Transverse colon (tissue), 4 donors: ENCODE measurements at places on chromosomes 5 and 9. TPM values are rescaled to one million over a fixed set of nuclear protein-coding genes. Genes with fewer than 3 reads are reported as not detected.
A peak's percentile ranks its signal among the peaks of the same experiment; 100 is the strongest.

DNA sequence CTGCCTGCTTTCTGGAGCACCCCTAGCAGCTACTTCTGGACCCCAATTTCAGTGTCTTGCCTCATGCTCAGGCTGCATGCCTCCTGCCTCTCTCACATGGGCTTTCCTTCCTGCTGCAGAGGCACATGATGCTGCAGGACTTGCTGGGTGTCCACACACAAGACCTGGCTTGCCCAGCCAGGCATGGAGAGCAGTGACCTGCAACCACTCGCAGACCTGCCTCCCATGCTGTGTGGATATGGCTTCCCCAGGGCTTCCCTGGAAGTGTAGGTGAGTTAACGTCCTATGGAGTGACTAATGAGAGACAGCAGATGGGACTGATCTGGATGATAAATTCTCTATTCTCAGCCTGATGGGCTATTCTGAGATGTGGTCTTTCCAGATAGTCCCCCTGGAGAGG, 53.2 kb upstream of the SMIM32 start:
- H3K4me1 ChIP-seq = no peaks in the 10 kb centered on the region
- no peaks in the 10 kb centered on the region for H3K36me3 ChIP-seq
- H3K27me3 ChIP-seq = no peaks in the 10 kb centered on the region
- H3K4me3 ChIP-seq = no peak overlapping the region
- H3K27ac ChIP-seq = no peak overlapping the region
- DNase-seq = no peak

DNA sequence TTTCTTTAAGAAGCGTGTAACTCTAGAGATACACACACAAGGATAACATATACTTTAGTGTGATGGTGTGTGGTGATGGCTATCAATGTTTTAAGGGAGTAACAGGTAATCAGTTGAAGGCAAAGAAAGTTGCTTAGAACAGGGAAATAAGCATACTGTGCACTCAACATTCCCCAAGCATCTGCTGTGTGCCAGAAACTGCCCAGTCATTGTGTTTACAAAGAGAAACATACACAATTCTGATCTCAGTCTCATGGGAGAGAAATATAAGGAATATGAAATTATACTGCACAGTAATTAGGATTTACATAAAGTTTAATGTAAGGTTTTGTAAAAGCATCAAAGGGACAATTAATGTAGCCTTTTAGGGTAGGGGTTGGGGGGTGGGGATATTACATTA, 224.1 kb upstream of the TYRP1 start:
- no peaks in the 10 kb centered on the region for H3K36me3 ChIP-seq
- no peak overlapping the region for H3K4me3 ChIP-seq
- no peak overlapping the region for H3K27ac ChIP-seq
- no peaks in the 10 kb centered on the region for H3K4me1 ChIP-seq
- no peak for DNase-seq
- H3K27me3 ChIP-seq = no peaks in the 10 kb centered on the region

- H3K27ac ChIP-seq = peak overlapping the region; percentile 64
- peak; percentile 40 for DNase-seq
- peaks cover 4% of the 10 kb centered on the region for H3K4me1 ChIP-seq
Measured at GRCh38 chr5:78677777-78678668, 29.5 kb upstream of the LHFPL2 start.

GRCh38 chr9:112179816-112180215, 4.7 kb upstream of the SUSD1 start:
- H3K4me3 ChIP-seq = no peak overlapping the region
- peaks cover 14% of the 10 kb centered on the region for H3K4me1 ChIP-seq
- no peak for DNase-seq
- H3K27ac ChIP-seq = no peak overlapping the region
- no peaks in the 10 kb centered on the region for H3K27me3 ChIP-seq

- peak overlapping the region; percentile 97 for H3K27ac ChIP-seq
- no peaks in the 10 kb centered on the region for H3K27me3 ChIP-seq
- DNase-seq = no peak
- H3K4me1 ChIP-seq = no peaks in the 10 kb centered on the region
- H3K36me3 ChIP-seq = no peaks in the 10 kb centered on the region
Measured at GRCh38 chr9:97697837-97698236, 697 bp upstream of the XPA start.

DNA sequence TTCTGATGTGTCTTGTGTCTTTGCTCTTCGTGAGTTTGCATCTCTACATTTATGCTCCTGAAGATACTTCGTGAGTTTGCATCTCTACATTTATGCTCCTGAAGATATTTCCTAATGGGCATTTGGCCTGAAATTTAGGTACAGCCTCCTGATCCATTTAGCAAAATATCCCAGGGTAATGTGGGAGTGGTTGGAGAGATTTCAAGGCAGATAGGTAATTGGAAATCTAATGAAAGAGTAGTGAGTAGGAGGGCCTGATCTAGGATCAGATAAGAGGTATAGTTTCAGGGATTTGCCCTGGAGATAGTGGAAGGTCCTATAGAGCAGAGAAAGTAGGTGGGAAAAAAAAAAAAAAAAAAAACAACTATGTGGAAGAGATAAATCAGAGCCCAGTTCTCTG, 14.6 kb upstream of the SNX2 start:
- H3K4me1 ChIP-seq = no peaks in the 10 kb centered on the region
- no peaks in the 10 kb centered on the region for H3K36me3 ChIP-seq
- no peaks in the 10 kb centered on the region for H3K27me3 ChIP-seq
- no peak for DNase-seq
- no peak overlapping the region for H3K27ac ChIP-seq

GRCh38 chr9:123063177-123063598, 29.7 kb downstream of the GPR21 start:
- no peak for DNase-seq
- H3K4me3 ChIP-seq = no peak overlapping the region
- no peaks in the 10 kb centered on the region for H3K27me3 ChIP-seq
- H3K4me1 ChIP-seq = no peaks in the 10 kb centered on the region
- H3K36me3 ChIP-seq = peaks cover 24% of the 10 kb centered on the region

DNA sequence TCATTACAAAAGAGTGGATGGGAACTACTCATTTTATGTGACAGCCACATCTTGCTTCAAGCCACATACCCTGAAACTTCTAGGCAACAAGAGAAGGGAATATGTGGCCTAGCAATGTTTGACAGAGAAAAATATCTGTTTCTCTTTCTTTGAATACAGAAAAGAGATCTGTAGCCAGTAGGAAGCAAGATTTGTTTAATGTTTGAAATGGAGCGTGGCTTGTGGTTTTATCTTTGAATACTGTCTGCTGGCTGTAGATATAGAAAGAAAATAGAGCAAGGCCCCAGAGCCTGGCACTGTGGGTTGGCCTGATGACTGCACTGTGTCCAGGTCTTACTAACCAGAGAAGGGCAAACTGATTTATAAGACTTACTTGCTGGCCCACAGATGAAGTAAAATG, 133.8 kb downstream of the ARHGEF28 start:
- no peaks in the 10 kb centered on the region for H3K27me3 ChIP-seq
- no peak overlapping the region for H3K27ac ChIP-seq
- no peak for DNase-seq
- H3K4me1 ChIP-seq = no peaks in the 10 kb centered on the region
- H3K36me3 ChIP-seq = no peaks in the 10 kb centered on the region

The SPATA31E1 gene
- not detected for total RNA-seq

The ZNF608 gene
- total RNA-seq = 83.2 TPM
